ENCODE measurements at places on chromosomes 6 and 20. TPM values are rescaled to one million over a fixed set of nuclear protein-coding genes. Genes with fewer than 3 reads are reported as not detected.
A peak's percentile ranks its signal among the peaks of the same experiment; 100 is the strongest.

DNA sequence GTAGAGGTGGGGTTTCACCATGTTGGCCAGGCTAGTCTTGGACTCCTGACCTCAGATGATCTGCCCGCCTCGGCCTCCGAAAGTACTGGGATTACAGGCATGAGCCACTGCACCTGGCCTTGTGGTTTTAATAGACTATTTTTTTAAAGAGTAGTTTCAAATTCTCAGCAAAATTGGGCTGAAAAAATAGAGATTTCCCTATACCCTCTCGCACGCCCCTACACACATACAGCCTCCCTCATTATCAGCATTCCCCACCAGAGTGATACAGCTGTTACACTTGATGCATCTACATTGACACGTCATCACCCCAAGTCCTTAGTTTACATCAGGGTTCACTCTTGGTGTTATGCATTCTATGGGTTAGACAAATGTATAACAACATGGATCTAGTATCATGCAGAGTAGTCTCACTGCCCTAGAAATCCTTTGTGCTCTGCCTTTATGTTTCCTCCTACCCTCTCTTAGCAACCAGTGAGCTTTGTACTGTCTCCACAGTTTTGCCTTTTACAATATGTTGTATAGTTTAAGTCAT lies 103.6 kb downstream of the CDYL start:
- peaks cover 15% of the 10 kb centered on the region for H3K4me1 ChIP-seq
- H3K27ac ChIP-seq: no peak overlapping the region
- no peak for DNase-seq
- no peak overlapping the region for H3K4me3 ChIP-seq

GRCh38 chr20:1800777-1801176 lies 94.4 kb upstream of the SIRPA start:
- H3K4me1 ChIP-seq: peaks cover 3% of the 10 kb centered on the region
- H3K4me3 ChIP-seq: no peak overlapping the region
- DNase-seq: no peak
- no peaks in the 10 kb centered on the region for H3K36me3 ChIP-seq
- peaks cover 9% of the 10 kb centered on the region for H3K27me3 ChIP-seq

GRCh38 chr6:7993952-7994351 lies 70.2 kb downstream of the BLOC1S5 start:
- H3K27ac ChIP-seq: no peak overlapping the region
- DNase-seq: no peak
- H3K36me3 ChIP-seq: no peaks in the 10 kb centered on the region
- no peaks in the 10 kb centered on the region for H3K4me1 ChIP-seq
- no peaks in the 10 kb centered on the region for H3K27me3 ChIP-seq

GRCh38 chr20:30419466-30419865 lies 838.0 kb upstream of the DEFB115 start:
- H3K4me1 ChIP-seq: no peaks in the 10 kb centered on the region
- H3K27me3 ChIP-seq: no peaks in the 10 kb centered on the region
- no peaks in the 10 kb centered on the region for H3K36me3 ChIP-seq
- DNase-seq: no peak
- H3K27ac ChIP-seq: no peak overlapping the region

DNA sequence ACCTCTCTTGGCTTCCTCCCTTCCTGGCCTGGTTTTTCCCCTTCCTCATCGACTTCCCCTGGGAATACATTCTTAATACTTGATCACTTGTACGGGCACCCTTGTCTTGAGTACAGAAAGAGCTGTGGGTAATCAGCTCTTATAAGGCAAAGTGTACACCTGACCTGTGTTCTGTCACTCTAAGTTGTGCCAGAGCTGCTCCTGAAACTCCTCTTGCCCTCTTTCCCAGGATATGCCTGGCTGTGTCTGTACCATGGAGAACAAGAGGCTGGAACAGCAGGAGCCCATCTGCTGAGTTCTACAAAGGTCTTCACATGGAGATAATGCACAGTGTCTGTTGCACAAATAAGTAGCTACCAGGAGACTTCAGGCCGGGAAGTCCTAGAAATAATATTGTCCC lies 110.1 kb downstream of the FOXA2 start:
- no peaks in the 10 kb centered on the region for H3K4me1 ChIP-seq
- H3K4me3 ChIP-seq: no peak overlapping the region
- H3K36me3 ChIP-seq: no peaks in the 10 kb centered on the region
- no peak for DNase-seq
- H3K27ac ChIP-seq: no peak overlapping the region

GRCh38 chr20:51542571-51543421 lies at the start of gene NFATC2:
NFATC2 (minus strand) TSS chr20:51542719; CDS start chr20:51542499, 220 bp downstream.
- H3K4me3 ChIP-seq: peak within 1 kb of the TSS; percentile 23
- no peak within 1 kb of the TSS for H3K27ac ChIP-seq
- DNase-seq: no peak
- H3K27me3 ChIP-seq: peaks cover 30% of the 10 kb centered on the region

DNA sequence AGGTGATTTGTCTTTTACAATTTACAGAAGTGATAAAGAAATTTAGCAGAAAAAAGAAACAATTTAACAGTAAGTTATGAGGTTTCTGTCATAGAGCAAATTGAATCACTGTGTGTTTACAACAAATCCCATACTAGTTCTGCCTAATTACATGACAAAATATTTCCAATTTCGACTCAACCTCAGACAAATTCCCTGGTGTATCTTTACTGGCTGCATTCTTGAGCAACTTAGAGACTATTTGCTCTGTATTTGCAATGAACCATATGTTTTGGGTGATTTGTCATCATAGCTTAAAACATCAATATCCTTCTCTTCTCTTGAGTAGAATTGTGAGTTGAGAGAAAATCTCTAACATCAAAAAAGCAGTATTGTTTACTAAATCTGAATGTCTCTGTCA lies 128.7 kb downstream of the SIM1 start:
- H3K27me3 ChIP-seq: no peaks in the 10 kb centered on the region
- no peaks in the 10 kb centered on the region for H3K4me1 ChIP-seq
- no peak for DNase-seq
- no peak overlapping the region for H3K27ac ChIP-seq

TTPAL gene
- 14.0 TPM for total RNA-seq

MOXD1 gene
- 1.4 TPM for total RNA-seq

CALHM5 gene
- total RNA-seq: 0.17 TPM
